ENCODE measurements at places on chromosomes 4 and X.

DNA sequence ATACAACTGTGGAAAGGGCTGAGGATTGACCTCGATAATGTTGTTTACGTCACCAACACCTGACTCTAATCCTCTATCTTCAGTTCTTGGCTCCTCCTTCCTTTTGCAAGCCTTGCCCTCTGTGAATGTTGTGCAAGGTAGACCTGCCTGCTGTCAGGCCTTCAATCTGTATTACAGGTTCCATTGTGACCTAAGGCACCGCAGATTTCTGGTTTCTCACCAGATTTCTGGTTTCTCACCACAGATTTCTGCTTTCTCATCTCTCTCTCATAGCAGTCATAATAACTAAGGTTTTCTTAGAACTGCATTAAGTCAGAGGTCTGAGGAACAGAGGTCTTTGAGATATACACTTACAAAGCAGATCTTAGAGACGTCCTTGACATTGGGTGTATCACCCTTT, 51.5 kb upstream of the ETNPPL start:
- no peak for DNase-seq

DNA sequence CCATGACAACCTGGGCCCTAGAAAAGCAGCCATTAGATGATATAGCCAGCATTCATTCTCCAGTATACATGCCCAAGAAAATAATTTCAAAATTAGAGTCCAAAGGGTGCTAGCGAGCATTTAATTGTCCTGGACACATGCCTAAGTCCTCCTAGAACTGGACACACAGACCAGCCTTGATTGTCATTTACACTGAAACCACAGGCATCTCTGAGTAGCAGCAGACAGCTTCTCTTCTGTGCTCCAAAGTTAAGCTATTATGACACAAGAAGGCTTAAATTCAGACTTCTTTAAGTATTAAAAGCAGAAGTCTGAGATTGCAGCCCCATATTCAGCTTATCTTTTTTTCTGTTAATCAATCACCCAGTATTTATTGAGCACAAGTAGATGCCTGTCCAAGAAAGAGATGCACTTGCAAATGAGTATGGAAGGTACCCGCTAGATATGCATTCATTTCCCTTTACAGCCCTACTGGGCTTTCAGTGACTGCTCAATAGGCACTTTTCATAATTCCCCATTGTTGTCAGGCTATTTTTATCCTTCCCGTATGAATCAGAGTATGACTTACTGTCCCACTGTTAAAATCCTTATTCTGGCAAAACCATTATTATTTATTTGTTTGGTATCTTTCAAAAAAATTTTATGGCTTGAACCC, 374.1 kb downstream of the FBXW7 start:
- no peak for DNase-seq

GRCh38 chr4:6332042-6332668, 62.5 kb downstream of the WFS1 start:
- DNase-seq = no peak

DNA sequence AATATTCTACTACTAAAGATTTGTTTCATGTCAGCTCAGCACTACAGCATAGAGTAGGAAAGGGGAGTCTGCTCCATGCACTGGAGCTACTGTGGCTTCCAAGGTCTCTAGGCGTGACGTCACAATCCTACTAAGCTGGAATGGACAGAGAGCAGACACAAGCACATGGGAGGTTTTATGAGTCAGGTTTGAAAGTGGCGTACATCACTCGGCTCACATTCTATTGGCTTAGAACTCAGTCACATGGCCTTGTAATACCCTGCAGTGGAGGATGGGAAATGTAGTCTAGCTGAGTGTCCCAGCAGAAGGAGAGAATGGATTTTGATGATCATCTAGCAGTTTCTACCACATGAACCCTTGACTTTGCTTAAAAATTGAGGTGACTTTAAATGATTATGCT, 624.8 kb upstream of the ATOH1 start:
- no peak for DNase-seq

DNA sequence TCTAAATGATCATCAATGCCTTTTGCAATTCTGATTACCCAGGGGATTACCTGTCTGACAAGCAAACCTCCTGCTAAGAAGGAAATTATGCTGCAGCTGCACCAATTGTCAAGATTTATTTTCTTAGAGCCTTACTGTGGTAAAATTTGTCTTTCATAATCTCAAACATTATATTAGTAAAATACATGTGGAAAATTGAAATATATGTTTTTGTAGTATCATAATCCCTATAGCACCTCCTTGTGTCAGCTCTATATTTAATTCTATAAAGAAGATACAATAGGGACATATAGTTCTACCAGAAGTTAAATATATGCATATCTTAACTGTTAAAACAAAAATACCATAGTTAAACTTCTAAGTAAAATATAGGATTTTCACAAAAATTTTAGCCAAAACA, 655.6 kb upstream of the PCDH10 start:
- no peak for DNase-seq

DNA sequence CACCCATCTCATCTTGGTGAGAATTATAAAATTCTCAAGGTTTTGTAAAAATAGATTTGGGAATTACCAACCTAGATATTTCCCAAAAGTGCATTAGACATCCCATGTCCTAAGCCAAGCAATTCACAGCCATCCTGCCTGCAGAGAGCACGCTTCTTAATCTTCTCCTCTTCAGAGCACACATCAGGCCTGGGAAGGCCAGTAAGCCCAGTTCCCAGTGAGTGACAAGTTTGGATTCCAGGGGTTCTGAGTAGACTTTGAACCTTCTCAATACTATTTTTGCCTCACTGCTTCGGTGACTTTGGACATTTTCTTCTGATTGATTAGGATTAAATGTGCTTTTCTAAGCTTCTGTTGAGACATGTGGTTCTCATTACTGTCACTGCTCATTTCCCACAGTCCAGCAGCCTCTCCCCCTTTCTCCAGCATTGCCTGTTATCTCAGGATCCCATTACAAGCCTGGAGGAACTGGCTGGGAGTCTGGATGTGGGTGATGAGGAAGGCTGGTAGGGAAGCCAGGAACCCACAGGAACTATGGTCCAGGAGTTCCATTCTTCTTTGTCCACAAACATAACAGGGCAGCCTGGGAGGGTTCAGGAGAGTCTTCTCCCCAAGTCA, 56.4 kb upstream of the TMEM150C start:
- DNase-seq = no peak

DNA sequence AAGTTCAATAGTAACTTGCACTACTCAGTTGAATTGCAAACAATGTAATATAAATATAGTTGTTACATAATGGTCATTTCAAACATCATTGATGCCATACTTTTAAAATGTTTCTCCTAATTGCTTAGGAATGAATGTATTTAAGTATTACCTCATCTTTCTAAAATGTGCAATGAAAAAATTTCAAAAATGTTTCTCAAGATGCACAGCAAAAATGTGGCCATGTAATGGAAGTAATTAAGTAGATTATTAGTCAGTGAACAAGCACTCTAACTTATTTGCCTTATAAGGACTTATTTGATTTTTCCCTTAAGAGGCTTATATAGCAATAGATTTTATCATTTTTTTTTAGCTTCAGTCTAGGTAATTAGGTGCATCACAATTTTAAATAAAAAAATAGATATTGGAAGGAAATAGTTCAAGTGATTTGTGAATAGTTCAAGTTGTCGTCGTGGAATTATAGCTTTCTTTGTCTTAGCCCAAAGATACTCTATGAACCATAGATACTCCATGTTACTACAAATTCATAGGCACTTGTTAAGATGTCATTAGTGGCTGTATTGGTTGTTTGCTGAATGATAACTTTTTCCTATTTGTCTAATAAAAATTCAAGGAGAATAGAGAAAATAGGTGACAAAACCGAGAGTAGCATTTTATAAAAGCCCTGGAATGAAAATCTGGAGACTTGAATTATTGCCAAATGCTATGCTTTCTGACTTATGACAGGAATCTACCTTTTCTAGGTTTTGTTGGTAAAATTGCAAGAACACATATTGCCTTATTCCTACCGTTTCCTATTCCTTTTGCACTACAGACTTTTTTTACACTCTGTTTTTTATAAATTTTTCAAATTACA, 118.5 kb downstream of the TLL1 start:
- DNase-seq = no peak

- DNase-seq = no peak
These were observed 86.3 kb downstream of the HPGD start for GRCh38 chr4:174435974-174436373.

- DNase-seq = no peak
These were observed 59.0 kb upstream of the AGTR2 start for GRCh38 chrX:116111497-116111896.

GRCh38 chr4:89397441-89397840, 89.8 kb upstream of the GPRIN3 start:
- DNase-seq = no peak

DNA sequence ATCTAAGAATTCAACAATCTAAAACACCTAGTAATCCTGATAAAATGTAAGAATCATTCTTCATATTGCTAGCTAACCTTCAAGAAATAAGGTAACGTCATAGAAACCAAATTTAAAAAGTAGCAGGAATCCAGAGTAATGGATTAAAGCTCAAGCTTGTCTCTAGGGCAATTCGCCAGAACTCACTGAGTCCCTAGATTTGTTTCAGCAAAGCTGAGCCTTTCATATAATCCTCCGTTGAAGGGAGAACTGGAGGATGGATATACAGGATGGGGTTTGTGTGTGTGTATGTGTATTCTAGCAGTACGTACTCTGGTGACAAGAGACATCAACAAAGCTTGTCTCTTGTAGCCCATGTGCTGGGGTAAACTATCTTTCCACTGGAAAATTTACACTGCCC, 2173.5 kb upstream of the AGA start:
- DNase-seq = no peak

GRCh38 chr4:186029571-186030398, 39.2 kb upstream of the TLR3 start:
- DNase-seq = no peak

DNA sequence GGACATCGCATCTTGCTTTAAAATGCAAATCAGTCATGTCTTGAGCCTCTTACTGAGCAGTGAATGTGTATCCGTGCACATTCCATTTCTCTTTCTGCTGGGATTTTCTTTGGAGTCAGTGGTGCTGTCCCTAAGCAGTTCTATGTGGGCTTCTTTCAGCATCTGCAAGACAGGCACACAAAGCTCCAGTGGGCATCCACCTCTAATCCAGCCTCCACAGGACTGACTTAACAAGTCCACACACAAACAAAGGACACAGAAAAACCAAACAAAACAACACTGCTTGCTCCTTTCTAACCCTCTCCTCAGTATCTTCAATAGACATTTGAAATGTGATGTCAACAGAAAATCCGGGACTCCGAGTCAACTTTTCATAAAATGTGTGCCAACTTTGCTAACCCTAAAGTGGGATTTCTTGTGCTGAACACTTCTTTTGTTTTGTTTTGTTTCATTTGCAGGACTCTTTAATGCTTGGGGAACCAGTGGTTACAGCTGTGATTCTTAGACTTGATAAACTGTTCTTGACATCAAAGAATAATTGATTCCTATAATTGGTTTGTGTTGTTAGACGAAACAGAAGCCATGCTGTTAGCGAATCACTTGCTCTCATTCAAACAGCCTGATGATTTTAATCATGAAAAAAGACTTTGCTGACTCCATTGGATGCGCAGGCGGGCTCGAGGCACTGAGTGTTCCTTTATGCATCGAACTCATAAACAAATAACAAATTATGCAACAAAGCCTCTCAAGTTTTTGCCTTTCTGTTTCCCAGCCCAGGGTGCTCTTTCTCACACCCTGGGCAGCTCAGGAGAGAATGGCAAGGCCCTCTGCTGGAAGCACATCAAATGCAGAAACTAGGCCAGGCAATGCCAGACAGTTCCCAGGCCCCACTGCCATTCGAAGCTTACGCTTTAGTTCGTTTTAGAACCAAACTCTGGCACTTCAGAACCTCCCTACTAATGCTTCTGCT, 20.1 kb downstream of the ETNPPL start:
- DNase-seq = no peak

DNA sequence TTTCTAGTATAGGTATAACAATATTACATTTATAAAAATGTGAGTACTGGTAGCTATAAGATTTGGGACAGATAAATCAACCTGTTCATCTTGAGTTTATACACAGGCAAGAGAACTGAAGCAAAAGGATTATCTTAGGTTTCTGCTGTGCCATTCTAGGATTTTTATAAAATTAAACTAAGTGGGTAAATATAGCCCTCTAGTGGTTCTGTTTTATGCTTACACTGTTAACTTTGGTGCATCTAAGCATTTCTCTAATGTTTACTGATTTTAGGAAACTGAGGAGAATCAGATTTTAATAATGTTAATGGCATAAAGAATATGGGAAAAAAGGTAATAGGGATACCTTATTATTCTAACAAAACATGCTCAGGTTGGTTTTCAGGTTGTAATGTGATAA, 1.1 kb upstream of the RRH start:
- DNase-seq = no peak

DNA sequence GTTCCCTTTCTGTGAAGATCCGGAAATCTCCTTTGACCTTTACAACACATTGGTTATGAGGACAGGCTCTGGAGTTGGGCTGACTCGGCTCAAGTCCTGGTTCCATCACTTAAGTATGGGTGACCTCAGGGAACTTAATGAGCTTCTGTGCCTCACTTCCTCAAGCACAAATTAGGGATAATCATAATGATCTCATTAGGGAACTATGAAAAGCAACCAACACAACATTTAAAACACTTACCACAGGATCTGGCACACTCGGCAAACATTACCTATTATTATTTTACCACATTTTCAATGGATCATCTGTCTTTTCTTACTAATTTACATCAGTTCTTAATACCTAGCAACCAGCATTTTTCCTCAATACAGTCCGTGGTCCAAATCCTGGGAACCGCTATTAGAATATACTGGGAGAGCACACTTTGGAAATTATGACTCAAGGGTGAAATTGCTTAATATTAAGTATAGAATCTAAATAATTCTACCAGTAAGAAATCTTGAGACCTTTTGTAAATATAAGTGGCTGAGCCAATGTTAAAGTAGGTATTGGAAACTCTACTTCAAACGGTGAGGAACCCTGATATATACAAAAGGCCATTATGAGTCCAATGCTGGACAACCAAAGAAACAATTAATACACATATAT, 19.6 kb downstream of the ADGRA3 start:
- no peak for DNase-seq

GRCh38 chrX:63250253-63250868, 100.8 kb downstream of the SPIN4 start:
- DNase-seq = peak; percentile 53

GRCh38 chrX:13028871-13029636, 15.4 kb downstream of the FAM9C start:
- no peak for DNase-seq

DNA sequence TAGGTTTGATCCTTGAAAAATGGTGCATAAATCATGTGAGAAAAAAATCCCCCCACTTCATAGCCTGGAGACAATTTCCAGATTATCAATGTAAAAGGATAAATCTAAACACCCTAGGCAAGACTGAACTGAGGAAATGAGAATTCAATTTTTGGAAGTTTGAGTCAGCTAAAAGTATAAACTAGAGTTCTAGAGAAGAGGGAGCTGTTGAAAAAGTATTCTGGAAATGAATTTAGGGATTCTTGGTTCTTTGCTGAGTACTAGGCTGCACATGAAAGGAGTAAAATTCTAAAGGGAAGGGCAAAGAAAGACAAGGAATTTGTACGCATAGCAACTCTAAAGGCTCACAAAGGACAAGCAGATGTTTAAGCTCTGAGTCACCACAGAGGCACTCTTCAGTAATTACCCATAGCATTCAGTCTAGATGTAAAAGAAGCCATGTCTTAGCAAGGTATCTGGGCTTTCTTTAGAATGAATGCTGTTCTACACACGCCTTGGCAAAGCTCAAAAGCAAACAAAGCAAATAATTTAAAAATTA, 896.5 kb downstream of the PDHA2 start:
- no peak for DNase-seq

Measured in T-helper 1 cell (primary cell).